CD4-positive, alpha-beta T cell treated with Interleukin-6 at 100 ng/mL for 8 hours (primary cell): ENCODE measurements at places on chromosomes 7 and 10.

- no peak for DNase-seq
These were observed 3.3 kb upstream of the SUN1 start for GRCh38 chr7:828793-829561.

GRCh38 chr7:122572706-122573105, 126.2 kb downstream of the RNF133 start:
- DNase-seq = no peak

- no peak for DNase-seq
These were observed 111.8 kb downstream of the HIP1 start for GRCh38 chr7:75626954-75627353.

DNA sequence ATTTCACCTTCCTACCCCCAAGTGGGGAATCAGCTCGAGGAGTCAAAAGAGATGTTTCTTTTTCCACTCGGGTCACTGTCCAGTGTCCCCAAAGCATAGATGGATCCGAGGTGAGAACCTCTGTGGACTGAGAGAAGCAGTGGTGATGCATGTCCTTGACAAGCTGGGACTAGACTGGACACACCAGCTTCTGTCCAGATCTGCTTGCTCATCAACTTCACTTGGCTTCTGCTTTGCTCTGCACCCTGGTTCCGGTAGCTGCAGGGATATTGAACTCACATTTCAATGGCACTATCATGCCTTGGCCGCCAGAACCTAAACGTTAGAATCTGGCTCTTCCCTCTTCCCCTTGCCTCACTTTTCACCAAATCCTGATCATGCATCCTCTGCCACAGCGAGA, 50.3 kb upstream of the CXCL12 start:
- DNase-seq = no peak

DNA sequence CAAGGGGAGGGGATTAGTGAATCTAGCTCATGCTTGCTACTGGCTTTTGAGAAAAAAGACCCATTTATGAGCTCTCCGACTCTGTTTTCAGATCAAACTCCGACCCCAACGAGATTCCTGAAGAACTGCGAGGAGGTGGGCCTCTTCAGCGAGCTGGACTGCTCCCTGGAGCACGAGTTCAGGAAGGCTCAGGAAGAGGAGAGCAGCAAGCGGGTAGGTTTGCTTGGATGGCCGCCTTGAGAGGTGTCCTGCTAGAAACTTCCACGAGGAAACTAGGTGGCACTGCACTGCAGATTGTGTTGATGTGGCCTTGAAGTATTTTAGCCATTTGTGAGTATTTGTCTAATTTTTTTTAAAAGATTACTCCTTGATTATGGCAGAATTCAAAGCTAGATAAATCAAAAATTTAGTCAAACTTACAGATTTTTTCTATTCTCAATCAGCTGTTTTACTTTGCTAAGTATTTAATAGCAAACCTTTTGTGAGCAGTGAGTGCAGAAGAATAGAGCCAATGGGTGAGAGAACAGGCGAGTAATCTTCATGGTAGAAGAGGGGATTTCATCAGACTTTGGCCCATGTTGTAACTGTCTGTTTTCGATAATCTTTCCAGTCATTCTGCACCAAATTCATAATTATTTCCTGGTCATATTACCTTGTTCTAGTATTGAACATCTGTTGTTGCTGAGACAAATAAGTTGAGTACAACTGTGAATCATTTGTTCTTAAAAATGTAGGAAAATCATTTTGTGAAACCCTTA, 95.4 kb downstream of the CREB5 start:
- DNase-seq = no peak

GRCh38 chr10:117112220-117112619, 25.9 kb downstream of the VAX1 start:
- DNase-seq = no peak

DNA sequence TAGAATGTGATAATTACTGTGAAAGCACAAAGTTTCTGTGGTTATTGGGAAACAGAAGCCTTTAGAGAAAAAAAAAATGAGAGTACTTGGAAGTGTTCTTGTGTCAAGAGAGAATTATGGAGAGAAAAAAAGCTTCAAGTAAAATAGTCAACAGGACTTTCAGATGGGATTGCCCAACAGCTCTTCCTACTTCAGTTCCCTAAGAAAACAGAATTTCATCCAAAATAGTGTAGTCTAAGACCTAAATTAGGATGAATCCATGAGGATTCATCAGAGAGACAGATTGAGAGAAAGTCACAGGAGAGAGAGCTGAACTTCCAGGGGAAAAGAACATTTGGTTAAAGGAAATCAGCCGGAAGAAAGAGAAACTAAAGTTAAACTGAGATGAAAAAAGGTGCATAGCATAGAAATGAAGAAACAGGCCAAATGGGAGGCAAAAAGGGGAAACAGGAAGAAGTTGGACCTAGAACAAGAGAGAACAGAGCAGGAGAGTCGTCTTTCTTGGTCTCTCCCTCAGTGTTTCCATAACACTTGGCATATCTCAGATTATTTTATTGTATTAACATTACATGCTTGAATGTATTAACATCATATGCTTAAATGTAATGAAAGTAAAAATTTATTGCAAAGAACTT, 2.5 kb downstream of the SCIN start:
- DNase-seq = no peak

- DNase-seq = no peak
These were observed 44.6 kb upstream of the TSPAN13 start for GRCh38 chr7:16708980-16709379.
